ENCODE measurements at places on chromosomes 6 and 20.

- peak; percentile 67 for DNase-seq
Observed at GRCh38 chr6:166275714-166276166, 32.5 kb downstream of the PRR18 start.

DNA sequence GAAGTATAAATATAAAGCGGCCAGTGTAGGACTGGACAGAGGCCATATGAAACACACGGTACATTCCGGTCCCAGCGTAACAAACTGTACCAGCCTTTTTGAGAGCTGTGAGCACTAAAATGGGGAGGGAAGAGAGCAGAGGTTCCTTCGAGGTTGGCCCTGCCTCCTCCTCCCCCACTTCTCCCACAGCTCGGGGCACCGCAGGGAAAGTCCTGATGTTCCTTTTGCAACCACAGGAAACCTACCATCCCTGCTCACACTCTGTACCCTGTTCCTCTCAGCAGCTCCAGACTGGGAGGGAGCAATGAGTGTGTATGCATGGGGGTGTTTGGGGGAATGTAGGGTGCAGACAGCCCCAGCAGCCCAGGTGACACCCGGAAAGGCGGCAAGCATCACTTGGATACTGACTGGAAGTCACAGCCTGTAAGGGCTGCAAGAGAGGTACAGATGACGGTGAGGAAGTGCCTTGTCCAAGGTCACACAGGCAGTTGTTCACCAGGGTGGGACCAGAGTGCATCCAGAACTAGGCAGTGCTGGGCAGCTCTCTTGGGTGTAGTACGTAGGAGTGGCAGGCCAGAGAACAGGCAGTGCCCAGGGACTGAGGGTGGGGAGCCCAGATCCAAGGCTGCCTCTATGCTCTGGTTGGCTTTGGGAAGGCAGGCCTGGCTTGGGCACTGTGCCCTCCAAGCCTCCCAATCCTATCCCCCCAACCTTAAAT lies 11.0 kb upstream of the ARMC12 start:
- DNase-seq, result peak; percentile 57

DNA sequence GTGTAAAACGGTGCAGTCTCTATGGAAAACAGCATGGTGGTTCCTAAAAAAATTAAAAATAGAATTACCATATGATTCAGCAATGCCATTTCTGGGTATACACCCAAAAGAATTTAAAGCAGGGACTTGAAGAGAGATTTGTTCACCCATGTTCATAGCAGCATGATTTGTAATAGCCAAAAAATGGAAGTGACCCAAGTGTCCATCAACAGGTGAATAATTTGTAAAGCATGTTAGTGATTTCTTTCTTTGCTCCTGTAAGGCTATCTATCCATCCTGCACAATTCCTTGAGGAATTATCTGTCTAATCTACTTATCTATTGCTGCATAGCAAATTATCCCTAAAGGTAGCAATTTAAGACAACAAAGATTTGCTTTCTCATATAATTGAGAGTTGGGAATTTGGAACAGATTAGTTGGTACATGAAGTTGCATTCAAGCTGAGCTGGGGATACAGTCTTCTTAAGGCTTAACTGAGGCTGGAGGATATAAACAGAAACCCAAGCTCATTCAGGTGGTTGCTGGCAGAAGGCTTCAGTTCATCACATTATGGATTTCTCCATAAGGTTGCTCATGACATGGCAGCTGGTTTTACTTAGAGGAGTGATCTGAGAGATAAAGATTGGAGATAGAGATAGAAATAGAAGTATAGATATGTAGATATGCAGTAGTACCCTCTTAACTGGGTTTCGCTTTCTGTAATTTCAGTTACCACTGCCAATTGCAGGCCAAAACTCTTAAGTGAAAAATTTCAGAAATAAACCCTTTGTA lies 62.0 kb downstream of the IL22RA2 start:
- DNase-seq, result no peak

DNA sequence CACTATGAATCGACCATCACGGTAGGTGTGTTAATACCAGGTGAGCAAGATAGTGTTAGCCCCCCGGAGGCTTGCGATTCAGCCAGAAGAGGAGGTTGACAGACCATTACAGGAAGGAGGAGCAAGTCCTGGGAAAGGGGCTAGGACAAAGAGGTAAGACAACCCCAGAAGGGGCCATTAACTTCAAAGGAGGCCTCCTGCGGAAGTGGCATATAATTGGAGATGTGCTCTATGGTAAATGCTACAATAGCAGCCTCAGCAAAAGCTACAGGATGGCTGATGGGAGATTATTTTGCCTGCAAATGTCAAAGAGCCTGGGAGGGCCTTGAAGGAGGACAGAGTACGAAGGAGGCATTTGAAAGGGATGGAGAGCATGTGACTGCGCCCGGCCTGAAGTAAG lies 108.6 kb upstream of the CITED2 start:
- DNase-seq, result no peak

GRCh38 chr6:37209461-37210205 lies 39.7 kb downstream of the PIM1 start:
- DNase-seq, result no peak

- no peak for DNase-seq
Observed at GRCh38 chr20:45156713-45157112, 18.0 kb upstream of the PI3 start.

DNA sequence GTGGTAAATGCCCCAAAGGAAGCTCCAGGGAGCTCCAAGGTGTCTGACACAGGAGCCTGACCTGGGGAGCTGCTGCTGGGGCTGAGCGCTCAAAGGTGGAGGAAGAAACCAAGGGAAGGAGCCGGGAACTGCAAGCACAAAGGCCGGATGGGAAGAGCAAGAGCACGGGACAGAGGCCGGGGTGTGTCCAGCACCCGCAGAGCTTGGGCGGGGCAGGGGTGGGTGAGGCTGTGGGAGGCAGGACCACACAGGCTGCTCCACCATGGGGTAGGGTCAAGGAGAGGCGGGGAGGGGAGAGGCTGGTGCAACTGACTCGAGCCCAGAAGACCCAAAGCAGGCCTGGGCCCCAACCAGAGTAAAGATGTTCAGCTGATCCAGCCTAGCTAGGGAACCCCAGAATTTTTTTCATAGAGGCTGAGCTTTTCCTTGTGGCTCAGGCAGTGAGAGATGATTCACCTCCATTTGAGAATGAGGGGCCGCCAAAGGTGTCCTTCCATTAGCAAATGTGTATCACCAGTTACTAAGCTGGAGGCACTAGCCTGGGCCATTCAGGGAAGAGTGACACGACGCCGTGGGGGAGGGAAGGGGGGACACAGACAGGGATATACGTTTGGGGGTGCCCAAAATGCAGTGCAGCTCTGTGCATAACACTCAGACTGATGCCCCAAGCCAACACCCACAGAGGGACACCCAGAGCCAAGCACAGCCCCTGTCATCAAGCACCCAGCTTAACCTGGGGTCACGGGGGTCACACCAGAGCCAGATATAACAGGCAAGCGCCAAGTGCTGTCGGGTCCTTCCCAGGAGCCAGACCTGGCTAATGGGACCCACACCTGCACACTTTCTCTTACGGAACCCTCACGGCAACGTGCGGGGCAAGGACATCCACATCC lies 21.3 kb upstream of the TLDC2 start:
- no peak for DNase-seq

- DNase-seq, result no peak
Observed at GRCh38 chr20:10559266-10559665, 114.5 kb downstream of the JAG1 start.

GRCh38 chr20:61850457-61850856 lies 215.2 kb downstream of the TAF4 start:
- DNase-seq, result no peak

DNA sequence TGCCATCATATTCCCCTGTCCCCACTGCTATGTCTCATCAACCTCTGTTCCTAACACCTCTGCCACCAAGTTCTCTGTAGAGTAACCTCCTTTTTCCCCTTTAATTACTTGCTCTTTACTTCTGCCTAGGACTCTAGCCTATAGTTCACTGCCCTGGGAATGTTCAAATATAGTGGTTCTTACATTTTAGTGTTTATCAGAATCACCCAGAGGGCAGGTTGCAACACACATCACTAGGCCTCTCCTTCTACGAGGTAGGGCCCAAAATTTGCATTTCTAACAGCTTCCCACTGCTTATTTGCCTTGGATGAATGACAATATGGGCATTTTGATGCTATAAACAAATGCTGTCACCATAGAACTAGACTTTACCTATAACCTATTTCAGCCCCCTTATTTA lies 23.1 kb upstream of the C6orf141 start:
- DNase-seq, result no peak

DNA sequence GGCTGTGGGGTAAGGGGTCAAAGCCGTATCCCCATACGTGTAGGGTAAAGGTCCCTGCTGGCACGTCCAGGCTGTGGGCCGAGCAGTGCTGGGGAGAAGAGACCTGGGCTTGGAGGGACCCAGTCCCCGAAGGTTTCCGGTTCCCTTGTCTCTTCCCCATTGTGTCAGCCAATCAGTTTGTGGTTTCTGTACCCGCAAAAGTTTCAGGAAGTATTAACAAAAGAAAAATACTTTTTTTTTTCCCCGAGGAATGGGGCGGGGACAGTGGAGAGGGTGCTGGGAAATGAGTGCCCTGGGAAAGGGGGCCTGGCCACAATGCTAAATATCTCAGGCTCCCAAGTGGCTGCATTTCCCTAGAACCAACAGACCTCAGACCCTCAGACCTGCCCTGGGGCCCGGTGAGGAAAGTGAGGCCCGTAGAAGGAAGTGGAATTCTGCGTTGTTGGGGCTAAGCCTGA lies 15.2 kb upstream of the AMD1 start:
- DNase-seq, result peak; percentile 90

GRCh38 chr6:117976030-117976651 lies 69.1 kb downstream of the SLC35F1 start:
- peak; percentile 75 for DNase-seq

DNA sequence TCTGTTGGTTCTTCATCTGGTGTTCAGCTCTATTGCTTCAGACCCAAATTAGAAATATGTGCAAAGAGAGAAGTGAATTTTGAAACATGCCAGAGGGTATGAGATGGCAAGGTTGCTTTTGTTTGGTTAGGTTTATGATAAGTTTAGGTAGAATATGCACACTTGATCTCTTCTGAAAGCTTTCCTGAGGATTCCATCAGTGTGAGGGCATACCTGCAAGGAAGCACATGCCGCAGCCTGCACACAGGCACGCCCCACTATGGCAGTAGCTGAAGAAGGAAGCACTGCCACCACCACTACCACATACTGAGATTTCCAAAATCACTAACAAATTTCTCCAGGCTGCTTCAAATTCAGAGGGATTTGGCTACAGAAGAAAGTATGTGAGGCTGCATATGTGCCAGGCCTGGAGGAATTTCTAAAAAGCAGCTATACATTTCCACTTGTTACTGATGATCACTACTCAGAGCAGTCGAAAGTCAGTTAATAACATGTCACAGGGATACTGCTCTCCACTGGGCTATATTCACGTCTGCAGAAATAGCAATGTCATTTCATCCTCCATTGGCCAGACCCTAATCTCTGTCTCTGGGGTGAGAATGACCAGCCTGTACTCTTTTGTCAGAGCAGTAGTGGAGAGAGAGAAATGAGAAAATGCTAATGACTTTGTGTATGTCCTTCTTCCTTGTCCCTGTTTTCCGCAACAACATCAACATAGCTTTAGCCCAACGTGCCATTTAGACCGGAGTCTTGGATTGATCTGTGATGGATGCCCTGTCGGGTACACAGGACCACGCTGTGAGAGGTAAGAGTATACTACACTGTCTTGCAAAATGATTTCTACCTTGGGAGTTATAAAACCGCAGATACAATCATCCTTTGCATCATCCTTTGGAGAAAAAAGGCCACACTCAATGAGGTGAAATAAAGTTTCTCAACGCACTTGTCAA lies 396.7 kb downstream of the LAMA2 start:
- DNase-seq, result no peak

DNA sequence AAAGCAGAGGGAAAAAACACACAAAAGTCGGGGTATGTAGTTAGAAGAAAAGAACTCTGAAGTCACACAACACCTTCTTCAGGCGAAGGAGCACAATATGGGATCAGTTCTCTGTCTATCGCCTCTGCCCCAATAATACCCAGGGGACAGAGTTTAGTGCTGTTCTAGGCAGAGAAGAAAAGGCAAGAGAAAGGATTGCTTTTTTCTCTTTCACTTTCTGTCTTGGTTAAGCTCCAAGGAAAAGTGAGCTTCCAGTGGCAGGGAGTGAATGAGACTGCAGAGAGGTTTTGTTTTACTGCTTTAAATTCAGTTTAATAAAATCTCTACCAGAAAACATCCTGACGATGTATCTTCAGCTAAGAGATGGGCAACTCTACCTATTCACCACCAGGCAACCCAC lies 86.6 kb upstream of the STXBP5 start:
- no peak for DNase-seq

- no peak for DNase-seq
Observed at GRCh38 chr20:46823753-46824152, 70.9 kb upstream of the EYA2 start.

DNA sequence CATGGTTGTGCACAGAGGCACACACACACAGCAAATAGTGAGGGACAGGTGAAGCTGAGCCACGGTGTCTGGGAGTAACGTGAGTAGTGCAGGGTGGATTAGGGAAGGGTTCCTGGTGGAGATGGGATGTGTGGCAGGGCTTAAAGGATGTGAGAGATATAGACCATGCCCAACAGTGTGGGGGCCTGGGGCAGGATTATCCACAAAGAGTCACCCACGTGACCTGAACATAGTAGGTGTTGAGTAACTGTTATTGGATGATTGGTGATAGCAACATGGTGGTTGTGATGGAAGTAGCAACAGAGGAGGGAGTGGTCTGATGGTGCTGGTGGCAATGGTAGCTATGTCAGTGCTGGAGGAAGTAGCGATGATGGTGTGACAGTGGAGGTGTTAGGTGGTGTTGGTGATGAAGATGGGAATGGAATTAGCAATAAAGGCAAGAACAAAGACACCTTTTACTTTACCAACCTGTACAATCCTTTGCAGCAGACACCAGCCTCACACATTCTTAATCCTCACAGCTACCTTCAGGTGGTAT lies 135.1 kb downstream of the MRPL14 start:
- no peak for DNase-seq

GRCh38 chr6:27582928-27583725 lies 110.2 kb upstream of the ZNF184 start:
- DNase-seq, result no peak

- DNase-seq, result no peak
Observed at GRCh38 chr20:62042025-62042820, 23.5 kb downstream of the TAF4 start.

GRCh38 chr6:53524455-53524815 lies 20.5 kb downstream of the GCLC start:
- DNase-seq, result no peak

DNA sequence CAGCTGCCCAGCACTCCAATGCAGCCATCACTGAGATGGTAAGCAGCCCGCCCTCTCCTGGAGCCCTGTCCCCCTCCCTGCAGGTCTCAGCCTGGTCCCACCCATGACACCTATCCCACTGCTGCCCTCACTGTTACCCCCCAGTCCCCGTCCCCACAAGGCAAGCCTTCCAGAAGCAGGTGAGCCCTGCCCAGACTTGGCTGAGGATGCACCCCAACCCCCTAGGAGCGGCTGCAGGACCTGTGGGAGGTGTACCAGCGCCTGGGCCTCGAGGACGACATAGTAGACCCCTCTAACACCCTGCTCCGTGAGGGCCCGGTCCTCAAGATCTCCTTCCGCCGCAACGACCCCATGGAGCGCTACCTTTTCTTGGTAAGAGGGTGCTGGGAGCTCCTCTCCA lies 9.2 kb downstream of the FGD2 start:
- DNase-seq, result no peak

- DNase-seq, result no peak
Observed at GRCh38 chr20:2195614-2196013, 94.0 kb downstream of the STK35 start.

Data from AML-193 (cell line).